Activated CD8-positive, alpha-beta T cell treated with anti-CD3 and anti-CD28 coated beads, Interleukin-2, amount 10 ng/mL, durations not matched to agents 7 days and 5 days (primary cell): ENCODE measurements at places on chromosomes 6 and 20. TPM values are rescaled to one million over a fixed set of nuclear protein-coding genes. Genes with fewer than 3 reads are reported as not detected.

The FAM50B gene
- total RNA-seq, result 7.6 TPM

The SLC17A1 gene
- not detected for total RNA-seq

The RIPPLY2 gene
- total RNA-seq, result not detected

The DDO gene
- total RNA-seq, result not detected

The BPIFA1 gene
- total RNA-seq, result not detected

The C6orf163 gene
- 1.5 TPM for total RNA-seq

The CLPSL1 gene
- total RNA-seq, result not detected

The MCHR2 gene
- total RNA-seq, result not detected

The CASS4 gene
- total RNA-seq, result 17.8 TPM

The ZSCAN23 gene
- 0.79 TPM for total RNA-seq

The HIVEP1 gene
- 21.4 TPM for total RNA-seq

The ANKEF1 gene
- total RNA-seq, result 3.6 TPM
